ENCODE measurements at places on chromosomes 5 and 9. TPM values are rescaled to one million over a fixed set of nuclear protein-coding genes. Genes with fewer than 3 reads are reported as not detected.

- no peak for DNase-seq
Measured at GRCh38 chr5:133381571-133382365, 230.6 kb downstream of the FSTL4 start.

GRCh38 chr9:135726138-135726853, 24.3 kb downstream of the KCNT1 start:
- no peak for DNase-seq

- DNase-seq = no peak
Measured at GRCh38 chr5:83724001-83724400, 3.3 kb upstream of the HAPLN1 start.

GRCh38 chr9:24672336-24672735, 126.6 kb upstream of the IZUMO3 start:
- DNase-seq = no peak

- DNase-seq = no peak
Measured at GRCh38 chr9:111000202-111000601, 38.1 kb downstream of the LPAR1 start.

- no peak for DNase-seq
Measured at GRCh38 chr5:181223729-181224389, 778 bp downstream of the TRIM41 start.

- DNase-seq = no peak
Measured at GRCh38 chr5:165360366-165360765, 1854.9 kb downstream of the MAT2B start.

- no peak for DNase-seq
Measured at GRCh38 chr5:139407517-139407916, 3.6 kb upstream of the SPATA24 start.

GRCh38 chr5:65924366-65925043, 1.9 kb upstream of the ERBIN start:
- peak; percentile 12 for DNase-seq

- DNase-seq = no peak
Measured at GRCh38 chr5:38371596-38371995, 113.2 kb downstream of the EGFLAM start.

DNA sequence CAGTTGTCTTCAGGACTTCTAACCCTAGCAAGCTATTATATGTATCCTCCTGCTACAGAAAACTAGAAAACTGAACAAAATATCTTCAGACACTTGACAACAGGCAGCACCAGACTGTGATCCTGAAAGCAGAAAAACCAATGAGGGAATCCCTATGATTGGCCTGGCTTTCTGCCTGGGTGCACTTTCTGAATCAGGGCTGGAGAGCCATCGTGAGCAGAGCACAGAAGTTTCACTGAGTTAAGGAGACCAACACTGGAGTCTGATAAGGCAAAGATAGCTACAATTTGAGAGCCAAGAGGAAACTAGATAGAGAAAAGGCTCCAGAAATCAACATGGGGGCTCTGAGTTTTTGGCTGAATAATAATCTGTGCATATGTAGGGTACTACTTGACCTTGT, 106.5 kb downstream of the FANCC start:
- DNase-seq = no peak

- DNase-seq = no peak
Measured at GRCh38 chr5:168086104-168086610, 205.3 kb upstream of the WWC1 start.

RNF180 gene
- total RNA-seq = not detected

MYOT gene
- not detected for total RNA-seq

CKMT2 gene
- not detected for total RNA-seq

GARNL3 gene
- total RNA-seq = 14.3 TPM

ZBTB26 gene
- total RNA-seq = 2.1 TPM

HTR4 gene
- total RNA-seq = not detected

RLN1 gene
- 0.31 TPM for total RNA-seq

SPATA31D1 gene
- total RNA-seq = not detected

LMX1B gene
- 53.5 TPM for total RNA-seq

GPR151 gene
- total RNA-seq = not detected

SLC1A3 gene
- not detected for total RNA-seq
